Stimulated activated CD4-positive, alpha-beta T cell treated with anti-CD3 and anti-CD28 coated beads, Interleukin-15, amount 100 ng/mL, for 48 hours (primary cell): ENCODE measurements at places on chromosomes 7 and 10.
A peak's percentile ranks its signal among the peaks of the same experiment; 100 is the strongest.

DNA sequence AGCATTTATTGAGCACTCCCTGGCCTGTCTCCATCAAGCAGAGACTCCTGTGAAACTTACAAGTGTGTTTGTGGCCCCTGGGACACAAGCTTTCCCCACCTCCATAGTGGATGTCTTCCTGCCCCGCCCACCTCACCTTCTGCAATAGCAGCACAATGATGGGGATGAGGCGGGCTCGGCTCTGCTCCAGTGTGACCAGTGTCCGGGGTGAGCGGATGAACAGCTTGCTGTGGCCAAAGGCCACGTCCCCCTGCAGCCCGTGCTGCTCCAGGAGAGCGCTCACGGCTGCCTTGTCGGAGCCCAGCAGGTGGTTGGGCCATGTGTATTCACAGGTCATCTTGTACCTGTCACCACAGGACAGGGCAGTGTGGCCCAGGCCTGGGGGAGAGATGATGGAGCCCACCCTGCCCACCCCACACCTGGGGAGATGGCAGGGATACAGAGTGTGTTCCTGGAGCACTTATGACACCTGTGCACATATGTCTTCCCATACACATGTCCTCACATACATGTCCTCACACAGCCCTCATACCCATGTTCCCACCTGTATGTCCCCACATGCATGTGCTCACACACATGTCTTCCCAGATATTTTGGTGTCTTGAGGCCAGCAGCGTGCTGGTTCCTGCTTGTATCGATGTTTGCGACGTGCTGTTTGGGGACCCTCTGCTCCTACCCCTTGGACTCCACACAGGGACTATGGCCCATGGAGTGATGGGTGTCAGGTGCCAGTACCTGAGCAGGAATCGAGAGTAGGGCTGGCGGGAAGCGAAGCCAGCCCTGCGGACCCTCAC, 12.7 kb downstream of the MYO1G start:
- no peak for DNase-seq

GRCh38 chr10:109114579-109114978, 808.7 kb downstream of the XPNPEP1 start:
- DNase-seq = no peak

GRCh38 chr10:77866598-77866997, 60.0 kb downstream of the DLG5 start:
- no peak for DNase-seq

GRCh38 chr7:107071129-107071528, 26.6 kb downstream of the PRKAR2B start:
- DNase-seq = no peak

- DNase-seq = no peak
Measured at GRCh38 chr10:69064762-69065328, 23.1 kb upstream of the SRGN start.

DNA sequence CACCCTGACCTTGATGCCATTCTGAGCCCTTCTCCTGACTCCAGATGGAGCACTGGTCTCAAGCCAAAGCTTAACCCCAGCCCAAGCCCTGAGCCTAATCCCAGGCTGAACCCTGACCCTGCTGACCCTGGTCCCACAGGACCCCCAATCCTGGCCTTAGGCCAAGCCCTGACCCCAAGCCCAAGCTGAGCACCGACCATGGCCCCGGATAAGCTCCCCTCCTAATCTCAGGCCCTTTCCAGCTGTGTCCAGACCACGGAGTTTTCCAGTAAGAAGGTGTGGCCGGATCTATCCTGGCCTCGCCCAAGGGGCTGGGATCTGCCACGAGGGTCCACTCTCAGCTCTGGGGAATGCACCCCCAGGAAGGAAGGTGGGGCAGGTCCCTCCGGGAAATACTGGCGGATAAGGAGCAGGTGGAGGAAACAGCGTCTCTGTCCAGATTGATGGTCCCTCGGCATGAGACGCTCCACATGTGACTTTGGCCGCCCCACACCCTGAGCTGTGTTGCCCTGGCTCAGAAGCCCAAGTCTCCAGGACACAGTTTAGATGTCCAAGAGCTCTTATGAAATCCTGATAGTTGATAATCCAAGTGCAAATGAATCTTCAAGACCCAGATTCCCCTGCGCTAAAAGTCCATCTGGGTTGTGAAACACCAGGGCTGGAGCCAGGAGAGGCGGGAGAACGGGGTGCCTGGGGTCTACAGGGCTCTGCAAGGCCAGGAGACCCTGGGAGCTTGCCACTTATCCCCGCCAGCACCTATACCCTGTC, 10.4 kb downstream of the ELN start:
- no peak for DNase-seq

DNA sequence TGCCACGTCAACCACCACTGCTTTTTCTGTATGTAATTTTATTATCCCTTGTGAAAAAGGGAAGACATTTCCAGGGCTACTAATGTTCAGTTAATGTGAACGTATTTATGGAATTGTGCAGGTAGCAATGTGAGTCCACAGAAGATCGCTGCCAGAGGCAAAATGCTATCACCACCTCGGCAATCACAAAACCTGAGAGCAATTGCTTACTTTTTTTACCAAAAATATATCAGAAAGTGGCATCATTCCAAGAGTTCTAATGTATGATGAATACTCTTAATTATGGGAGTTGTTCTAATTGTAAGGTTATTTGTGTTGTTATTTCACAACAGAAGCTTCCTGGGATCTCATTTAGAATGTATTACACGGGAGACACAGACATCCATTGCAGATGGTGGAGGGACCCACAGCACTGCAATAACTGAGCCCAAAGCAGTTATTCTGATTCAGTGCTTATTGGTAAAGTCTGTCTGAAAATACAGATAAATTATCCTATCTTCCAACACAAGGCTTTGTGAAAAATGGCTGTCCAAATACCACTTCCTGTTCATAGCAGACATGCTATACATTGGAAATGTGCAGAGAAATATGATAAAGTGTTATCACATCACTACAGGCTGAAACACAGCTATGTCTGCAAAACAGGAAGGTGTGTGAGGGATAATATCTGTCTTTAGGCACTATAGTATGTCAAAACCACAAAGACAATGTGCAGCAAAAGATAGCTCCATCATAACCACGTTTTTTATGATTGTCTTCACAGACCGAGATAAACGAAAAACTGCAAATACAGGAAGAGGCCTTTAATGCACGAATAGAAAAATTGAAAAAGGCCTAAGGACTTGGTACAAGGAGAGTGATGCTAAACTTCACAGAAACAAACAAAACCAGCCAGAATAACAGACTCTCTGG, 102.7 kb downstream of the CABCOCO1 start:
- DNase-seq = no peak

DNA sequence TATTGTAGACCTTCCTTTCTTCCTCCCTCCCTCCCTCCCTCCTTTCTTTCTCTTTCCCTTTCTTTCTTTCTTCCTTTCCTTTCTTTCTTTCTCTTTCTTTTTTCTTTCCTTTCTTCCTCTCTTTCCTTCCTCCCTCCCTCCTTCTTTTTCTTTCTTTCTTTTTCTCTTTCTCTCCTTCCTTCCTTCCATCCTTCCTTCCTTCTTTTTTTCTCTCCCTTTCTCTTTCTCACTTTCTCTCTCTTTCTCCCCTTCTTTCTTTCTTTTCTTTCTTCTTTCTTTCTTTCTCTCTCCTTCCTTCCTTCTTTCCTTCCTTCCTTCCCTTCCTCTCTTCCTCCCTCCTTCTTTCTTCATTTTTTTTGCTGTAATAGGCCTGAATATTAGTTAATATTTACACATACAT, 638.0 kb downstream of the SORCS3 start:
- DNase-seq = no peak

- no peak for DNase-seq
Measured at GRCh38 chr7:103134836-103135554, 13.9 kb downstream of the NAPEPLD start.

DNA sequence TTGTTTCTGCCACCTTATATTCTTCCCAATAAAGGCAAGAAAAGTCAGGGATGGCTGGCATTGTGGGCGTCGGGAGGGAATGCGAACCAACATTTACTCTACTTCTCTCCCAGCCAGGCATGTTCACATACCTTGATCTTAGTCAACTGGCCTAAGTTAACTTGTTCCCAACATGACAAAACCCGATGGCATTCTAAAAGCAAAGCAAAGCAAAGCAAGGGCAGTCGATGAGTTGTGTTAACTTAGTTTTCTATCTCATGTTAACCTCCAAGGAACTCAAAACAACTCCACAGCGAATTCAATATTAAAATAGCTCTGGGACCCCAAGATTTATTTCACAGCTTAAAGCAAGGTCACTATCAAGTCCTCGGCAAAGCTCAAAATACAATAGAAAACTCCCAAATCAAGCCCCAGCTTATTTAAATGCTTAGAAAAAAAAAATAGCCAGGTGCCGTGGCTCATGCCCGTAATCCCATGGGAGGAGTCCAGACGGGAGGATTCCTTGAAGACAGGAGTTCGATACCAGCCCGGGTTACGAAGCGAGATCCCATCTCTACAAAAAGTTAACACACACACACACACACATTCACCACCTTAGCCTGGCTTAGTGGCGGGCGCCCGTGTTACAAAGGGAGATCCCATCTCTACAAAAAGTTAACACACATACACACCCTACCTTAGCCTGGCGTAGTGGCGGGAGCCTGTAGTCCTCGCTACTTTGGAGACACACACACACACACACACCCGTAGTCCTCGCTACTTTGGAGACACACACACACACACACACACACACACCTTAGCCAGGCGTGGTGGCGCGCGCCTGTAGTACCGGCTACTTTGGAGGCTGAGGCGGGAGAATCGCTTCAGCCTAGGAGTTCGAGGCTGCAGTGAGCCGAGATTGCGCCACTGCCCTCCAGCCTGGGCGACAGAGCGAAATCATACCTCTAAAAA, 901 bp upstream of the CCNY start:
- peak; percentile 18 for DNase-seq

DNA sequence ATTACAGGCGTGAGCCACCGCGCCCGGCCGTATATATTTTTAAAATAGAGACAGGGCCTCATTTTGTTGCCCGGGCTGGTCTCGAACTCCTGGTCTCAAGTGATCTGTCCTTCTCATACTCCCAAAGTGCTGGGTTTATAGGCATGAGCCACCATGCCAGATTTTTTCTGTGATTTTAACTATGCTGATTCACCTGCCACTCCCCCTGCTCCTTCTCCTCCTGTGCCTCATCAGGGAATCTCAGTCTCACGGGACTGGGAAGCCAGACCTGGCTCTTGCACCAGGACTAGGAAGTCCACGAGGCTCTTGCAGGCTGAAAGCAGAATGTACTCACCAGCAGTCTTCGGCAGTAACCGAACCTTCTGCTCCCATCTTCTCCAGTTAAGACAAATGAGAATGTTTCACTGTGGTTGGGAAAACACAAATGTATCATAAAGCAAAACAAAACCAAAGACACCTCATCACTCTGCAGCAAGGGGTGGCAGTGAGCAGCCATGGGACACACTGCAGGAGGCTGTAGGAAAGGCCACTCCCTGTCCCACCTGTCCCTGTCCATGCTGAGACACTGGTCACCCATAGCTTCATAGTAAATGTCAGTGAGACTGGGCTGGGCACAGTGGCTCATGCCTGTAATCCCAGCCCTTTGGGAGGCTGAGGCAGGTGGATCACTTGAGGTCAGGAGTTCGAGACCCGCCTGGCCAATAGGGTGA, 78.7 kb upstream of the MKRN1 start:
- no peak for DNase-seq

- DNase-seq = peak; percentile 44
Measured at GRCh38 chr10:4344492-4344994, 481.5 kb upstream of the AKR1E2 start.

GRCh38 chr7:24769851-24770250, 12.6 kb upstream of the GSDME start:
- DNase-seq = no peak

DNA sequence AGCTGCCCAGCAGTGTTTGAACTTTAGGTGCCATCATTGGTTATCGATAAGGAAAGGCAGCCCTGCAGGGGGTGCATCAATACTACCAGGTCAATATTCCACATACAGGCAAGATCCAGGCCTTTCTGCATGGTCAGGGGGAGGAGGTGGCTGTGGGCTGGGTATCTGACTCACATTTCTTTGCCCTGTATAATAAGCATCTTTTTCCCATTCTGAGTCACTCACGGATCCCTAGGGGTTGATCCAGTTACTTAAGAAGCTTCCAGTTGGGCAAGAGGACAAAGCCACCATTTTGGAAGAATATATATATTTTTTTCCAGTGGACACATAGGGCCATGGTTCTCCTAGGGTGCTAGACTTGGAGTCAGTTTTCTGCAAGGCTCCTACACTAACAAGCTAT, 114.2 kb upstream of the HABP2 start:
- DNase-seq = no peak

- DNase-seq = no peak
Measured at GRCh38 chr7:27189295-27189996, 4.4 kb upstream of the HOXA11 start.

GRCh38 chr10:117790179-117790578, 247.6 kb downstream of the EMX2 start:
- DNase-seq = no peak

DNA sequence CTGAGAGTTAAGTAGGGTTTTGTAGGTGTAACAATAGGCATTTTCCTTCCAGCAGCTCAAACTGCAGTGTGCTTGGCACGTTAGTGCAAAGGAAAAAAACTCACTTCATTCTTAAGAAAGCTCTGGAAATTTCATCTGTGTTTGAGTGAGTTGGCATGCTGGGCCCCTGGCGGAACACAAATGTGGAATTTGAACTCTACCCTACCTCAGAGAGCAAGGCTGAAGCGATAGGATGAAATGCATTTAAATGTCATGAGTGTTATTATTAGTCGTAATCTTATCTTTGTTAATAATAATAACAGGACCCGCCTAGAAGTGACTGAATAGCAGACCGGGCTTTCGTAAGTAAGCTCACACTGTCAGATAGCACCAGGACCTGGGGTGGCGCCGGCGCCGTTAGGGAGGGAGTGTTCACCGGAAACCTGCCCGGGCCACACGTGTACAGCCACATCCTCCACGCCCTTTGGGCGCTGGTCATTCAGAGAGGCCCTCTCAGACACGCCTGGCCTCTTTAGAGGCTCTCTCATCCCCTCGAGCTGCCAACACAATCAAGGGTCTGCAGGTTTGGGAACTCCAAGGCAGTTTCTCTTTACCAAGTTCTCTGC, 63.5 kb downstream of the GRK5 start:
- no peak for DNase-seq

- no peak for DNase-seq
Measured at GRCh38 chr10:114081911-114082583, 38.4 kb downstream of the ADRB1 start.

- DNase-seq = no peak
Measured at GRCh38 chr7:132446260-132446659, 130.0 kb downstream of the PLXNA4 start.

GRCh38 chr7:64884085-64884912, 18.8 kb upstream of the ZNF273 start:
- DNase-seq = no peak
